ENCODE measurements at places on chromosomes 1 and 21.
A peak's percentile ranks its signal among the peaks of the same experiment; 100 is the strongest.

DNA sequence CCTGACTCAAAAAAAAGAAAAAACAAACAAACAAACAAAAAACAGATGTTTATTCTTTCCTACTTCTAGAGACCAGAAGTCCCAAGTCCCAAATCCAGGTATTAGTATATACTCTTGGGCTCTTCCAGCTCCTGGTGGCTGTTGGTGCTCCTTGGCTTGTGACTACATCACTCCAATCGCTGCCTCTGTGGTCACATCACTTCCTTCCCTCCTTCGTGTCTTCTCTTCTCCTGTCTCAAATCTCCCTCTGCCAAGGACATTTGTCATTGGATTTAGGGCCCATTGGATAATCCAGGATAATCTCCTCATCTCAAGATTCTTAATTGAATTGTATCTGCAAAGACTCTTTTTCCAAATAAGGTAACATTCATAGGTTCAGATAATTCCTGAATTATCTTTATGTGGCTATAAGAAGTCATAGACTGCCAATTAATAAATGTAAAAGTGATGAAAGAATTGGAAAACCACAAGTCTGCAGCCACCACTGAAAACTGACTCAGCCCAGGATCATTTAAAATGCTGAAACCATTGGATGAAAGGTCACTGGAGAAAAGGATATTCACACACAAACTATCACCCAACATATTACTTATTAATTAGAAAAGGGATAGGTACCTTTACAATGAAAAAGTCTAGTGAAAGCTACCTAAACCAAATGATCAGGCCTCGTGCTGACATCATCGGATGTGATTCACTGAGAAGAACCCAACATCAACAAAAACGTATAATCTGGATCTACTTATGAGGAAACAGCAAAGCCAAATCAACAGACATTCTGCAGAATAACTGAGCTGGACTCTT, 67.1 kb downstream of the ZNF281 start:
- no peak for DNase-seq

- no peak for DNase-seq
Measured at GRCh38 chr1:209866201-209866600, 38.4 kb downstream of the UTP25 start.

- no peak for DNase-seq
Measured at GRCh38 chr1:28812669-28813468, 899 bp downstream of the OPRD1 start.

GRCh38 chr1:9732123-9732971, 80.8 kb downstream of the PIK3CD start:
- DNase-seq: no peak

GRCh38 chr1:26016258-26016952, 5.2 kb upstream of the EXTL1 start:
- peak; percentile 29 for DNase-seq

All from inflammatory macrophage treated with lipopolysaccharide for 4 hours (primary cell).